Cardiac septum (tissue), 1 donor: ENCODE measurements at places on chromosomes 3 and 15. TPM values are rescaled to one million over a fixed set of nuclear protein-coding genes. Genes with fewer than 3 reads are reported as not detected.

DNA sequence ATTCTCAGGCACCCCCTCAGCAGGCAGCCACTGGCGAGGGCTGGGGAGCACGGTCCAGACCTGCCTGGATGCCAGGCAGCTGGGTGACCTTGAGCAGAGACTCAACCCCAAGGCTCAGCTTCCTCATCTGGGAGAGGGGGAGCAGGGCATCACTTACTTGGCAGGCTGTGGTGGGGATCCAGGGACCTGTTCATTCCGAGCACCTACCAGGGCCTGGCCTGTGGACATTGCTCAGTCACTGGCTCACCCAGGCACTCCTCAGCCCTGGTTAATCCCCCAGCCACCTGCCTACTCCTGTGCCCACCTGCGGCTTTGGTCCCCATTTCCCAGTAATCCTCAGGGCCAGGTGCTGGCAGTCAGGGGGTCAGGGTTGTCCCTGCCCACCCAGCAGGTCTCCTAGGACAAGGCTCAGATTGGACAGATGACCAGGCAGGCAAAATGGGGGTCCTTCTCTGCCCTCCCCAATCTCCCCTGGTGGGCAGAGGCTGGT, 9.3 kb upstream of the RPL29 start:
- no peak for DNase-seq

GRCh38 chr3:58173669-58174398, 36.9 kb downstream of the DNASE1L3 start:
- DNase-seq, result no peak

Gene TM4SF1
- 84.7 TPM for total RNA-seq

Gene IGDCC3
- total RNA-seq, result not detected

Gene CYP1A2
- total RNA-seq, result not detected
